ENCODE measurements at places on chromosomes 2 and 18.

- DNase-seq = no peak
Observed at GRCh38 chr2:148756292-148756975, 111.9 kb downstream of the EPC2 start.

- no peak for DNase-seq
Observed at GRCh38 chr2:188494906-188495305, 203.2 kb downstream of the GULP1 start.

GRCh38 chr2:40256649-40257048, 195.2 kb downstream of the SLC8A1 start:
- DNase-seq = no peak

DNA sequence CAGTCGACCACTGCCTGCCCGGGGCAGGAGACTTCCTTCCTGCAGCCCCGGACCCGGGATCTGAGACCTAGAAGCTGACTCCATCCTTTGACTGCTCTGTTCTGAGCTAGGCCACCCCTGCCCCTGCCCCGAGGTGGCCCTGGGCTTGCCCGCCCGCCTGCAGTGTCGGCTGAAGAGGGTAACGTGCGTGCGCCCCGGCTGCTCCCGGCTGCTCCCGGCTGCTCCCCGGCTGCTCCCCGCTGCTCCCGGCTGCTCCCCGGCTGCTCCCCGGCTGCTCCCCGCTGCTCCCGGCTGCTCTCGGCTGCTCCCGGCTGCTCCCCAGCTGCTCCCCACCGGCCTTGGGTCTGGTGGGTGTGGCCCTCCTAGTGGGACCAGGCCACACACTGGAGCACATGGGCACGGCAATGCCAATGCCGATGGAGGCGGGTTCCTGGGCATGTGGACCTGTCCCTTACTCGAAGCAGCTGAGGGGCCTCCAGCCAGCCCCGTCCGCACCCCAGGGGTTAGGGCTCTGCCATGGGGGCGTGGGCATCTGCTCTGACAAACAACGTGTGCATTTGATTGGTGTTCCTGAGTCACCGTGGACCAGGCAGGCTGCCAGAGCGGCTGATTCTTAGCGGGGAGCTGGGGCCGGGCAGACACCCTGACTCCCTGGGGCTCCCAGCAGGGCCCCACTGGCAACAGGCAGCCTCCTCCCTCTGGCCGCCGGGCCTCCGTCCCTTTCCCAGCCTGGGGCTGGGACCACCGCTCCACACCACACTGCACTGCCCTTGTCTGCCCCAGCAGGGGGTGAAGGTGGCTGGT, 2.0 kb upstream of the GAL3ST2 start:
- DNase-seq = no peak

DNA sequence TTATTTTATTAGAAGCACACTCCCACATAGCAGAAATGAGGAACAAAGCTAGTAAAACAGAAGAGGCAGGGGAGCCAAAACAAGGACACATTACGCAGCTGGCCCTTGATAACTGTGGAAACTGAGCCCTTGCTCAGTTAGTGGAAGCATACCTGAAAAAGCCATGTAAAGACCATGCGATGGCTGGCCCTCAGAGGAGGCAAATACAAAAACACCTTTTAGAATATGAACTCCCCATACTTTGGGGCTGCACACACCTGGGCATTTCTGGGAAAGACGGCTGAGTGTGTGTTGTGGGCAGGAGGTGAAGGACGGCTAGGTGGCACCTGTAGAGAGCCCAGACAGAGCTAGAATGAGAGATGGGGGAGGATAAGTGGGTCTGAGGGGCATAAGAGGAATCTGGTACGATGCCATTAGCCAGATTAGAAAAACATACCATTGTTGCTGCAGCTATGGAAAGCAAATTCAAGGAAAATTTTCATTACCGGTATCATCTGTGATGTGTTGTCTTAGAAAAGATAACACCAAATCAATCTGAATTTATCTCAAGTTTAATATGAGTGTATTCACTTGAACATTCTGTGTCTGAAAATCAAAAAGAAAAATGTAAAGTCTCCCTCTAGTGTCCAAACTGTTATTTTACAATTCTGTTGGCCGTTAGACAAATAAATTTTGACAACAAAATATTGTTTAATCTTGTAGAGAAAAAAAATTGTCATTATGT, 45.2 kb upstream of the SULT1C3 start:
- no peak for DNase-seq

DNA sequence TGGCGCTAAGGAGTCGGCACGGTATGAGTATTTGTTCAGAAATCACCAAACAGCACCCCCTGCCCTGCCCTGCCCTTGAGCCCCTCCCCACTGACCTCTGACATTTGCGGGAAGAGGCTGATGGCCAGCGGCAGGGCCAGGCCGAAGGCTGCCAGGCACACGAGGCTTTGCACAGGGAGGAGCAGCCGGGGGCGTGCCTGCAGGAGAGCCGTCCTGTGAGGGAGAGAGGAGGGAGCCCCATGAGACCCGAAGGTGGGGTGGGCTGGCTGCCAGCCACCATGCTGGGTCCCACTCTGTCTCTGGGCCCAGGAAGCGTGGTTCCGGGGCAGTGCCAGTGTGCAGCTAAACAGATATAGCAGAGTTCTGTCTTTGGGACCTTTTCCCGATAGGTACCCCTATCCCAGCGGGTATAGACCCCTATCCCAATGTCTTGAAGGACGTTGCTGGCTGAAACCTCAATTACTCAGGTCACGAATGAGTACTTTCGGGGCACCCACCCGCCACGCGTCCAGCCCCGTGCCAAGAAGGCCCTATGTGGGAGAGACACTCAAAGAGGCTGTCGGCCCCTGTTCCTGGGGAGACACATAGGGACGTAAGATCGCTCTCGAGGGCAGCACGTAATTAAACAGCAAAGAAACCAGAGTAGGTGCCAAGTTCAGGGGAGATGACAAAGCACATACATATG, 43.9 kb downstream of the EMX1 start:
- no peak for DNase-seq

GRCh38 chr18:35114305-35114704, 73.1 kb downstream of the MAPRE2 start:
- no peak for DNase-seq

DNA sequence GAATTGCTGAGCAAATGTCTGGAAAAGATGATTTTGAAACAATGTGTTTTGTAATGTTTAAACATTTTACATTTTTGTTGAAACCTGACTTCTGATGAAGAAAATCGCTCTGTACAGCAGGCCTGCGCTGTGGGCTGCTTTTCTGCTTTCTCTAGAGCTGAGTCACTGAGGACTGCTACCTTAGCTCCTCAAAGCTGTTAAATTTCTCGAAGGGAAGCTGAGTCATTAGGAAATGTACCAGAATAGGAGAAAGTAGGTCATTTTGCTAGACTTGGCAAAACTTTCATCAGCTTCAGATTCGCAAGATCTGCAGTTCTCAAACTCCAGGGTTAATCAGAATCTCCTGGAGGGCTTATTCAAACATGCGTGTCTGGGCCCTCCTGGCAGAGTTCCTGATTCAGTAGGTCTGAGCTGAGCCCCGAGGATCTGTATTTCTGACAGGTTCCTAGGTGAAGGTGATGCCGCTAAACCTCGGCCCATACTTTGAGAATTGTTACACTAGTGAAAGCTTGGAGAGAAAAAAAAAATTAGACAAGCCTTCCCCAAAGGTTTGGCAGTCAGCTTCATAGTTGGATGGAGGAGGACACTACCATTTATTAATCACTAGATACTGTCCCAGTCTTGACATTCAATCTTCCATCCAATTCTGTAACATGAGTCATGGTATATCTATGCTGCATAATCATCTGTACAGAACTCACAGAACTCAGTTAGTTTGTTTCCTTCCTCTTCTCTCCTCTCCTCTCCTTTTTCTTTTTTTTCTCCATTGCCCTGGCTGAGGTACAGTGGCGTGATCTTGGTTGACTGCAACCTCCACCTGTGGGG, 297.6 kb downstream of the PARD3B start:
- DNase-seq = no peak

DNA sequence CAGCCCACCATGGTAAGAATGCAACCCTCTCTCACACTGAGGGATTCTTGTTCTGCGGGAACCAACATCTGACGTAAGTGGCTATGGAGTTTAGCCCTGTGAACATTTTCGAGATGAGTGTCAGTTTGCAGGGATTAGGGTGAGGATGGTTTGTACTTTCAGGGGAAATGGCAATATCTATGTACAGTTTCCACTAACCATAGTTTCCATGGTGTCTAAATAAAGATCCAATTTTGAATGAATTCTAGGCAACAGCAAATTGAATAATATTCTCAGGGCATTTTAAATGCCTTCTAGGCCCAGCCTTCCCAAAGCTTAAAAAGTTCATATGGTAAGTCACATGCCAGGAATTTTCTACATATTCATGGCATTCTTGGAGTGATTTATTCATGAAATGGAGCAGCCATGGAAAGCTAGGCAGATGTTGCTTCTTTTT, 105.4 kb upstream of the MMADHC start:
- DNase-seq = no peak

DNA sequence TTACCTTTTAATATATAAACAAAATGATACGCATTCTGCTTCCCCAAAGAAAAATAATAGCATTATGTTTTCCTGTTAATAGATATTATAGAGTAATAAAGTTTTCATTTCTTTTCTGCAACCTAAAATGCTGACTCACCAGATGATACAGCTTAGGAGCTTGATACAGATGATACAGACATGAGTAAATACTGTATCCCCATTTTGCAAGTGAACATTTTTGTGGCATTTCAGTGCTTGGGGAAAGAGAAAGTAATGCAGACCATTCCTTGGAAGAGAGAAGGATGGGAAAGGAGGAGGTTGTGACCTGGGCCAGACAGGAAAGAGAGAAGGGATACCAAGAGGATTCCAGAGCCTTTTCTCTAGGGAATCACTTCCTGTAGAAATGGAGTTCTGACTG, 97.5 kb upstream of the FSHR start:
- DNase-seq = no peak

DNA sequence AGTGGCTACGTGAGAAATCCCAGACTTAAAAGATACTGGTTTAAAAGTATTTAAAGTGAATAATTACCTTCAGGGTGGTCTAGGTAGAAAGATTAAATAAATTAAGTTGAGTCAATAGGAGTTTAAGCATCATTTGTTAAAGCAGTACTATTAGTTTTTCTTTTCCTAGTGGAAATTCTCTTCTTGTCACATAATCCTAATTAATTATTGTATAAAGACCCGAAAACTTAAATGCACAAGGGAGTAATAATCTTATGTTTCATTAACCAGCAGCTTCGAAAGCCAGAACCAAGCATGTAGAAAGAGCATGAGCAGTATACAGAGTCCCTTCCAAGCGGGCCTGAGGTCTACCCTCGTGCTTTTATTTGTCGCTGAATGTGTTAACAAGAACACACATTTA, 90.2 kb upstream of the SKOR2 start:
- no peak for DNase-seq

GRCh38 chr2:185526161-185526560, 212.4 kb upstream of the FSIP2 start:
- DNase-seq = no peak

- DNase-seq = no peak
Observed at GRCh38 chr18:9495916-9496705, 20.8 kb downstream of the RALBP1 start.

DNA sequence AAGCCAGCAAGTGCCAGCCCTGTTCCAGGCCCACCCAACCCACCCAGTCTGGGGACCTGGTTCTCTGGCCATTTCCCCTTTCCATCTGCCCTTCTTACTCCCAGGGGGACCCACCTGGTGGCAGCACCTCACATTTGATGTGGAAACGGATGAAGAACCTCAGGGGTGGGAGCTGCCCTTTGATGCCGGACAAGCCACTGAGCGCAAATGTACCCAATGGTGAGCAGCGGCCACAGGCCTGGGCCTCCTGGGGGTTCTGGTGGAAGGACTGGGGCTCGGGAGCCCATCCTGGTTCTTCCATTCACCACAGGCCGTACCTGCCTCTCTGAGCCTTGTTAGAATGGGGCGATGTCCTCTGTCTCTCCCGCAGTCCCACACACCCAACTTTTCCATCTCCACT, 84.7 kb downstream of the EPAS1 start:
- no peak for DNase-seq

DNA sequence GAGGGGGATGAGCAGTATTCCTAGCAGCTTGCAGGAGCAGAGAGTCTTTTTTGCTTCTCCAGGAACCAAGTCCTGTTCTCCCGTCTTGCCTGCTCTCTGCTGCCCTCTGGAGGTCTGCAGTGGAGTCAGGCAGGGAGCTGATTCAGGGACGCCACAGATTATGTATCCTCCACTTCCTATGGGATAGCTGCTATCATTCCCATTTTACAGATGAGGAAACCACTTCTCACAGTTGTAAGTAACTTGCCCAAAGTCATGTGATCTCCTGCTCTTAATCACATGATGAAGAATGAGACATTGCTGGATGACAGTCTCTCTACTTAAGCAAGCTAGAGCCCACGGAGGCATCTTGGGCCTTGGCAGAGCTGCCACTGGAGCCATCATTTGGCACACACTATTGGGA, 8.3 kb downstream of the SLC4A5 start:
- peak; percentile 35 for DNase-seq

- no peak for DNase-seq
Observed at GRCh38 chr2:214135966-214136365, 274.9 kb upstream of the VWC2L start.

- no peak for DNase-seq
Observed at GRCh38 chr2:134982603-134983002, 64.0 kb downstream of the CCNT2 start.

DNA sequence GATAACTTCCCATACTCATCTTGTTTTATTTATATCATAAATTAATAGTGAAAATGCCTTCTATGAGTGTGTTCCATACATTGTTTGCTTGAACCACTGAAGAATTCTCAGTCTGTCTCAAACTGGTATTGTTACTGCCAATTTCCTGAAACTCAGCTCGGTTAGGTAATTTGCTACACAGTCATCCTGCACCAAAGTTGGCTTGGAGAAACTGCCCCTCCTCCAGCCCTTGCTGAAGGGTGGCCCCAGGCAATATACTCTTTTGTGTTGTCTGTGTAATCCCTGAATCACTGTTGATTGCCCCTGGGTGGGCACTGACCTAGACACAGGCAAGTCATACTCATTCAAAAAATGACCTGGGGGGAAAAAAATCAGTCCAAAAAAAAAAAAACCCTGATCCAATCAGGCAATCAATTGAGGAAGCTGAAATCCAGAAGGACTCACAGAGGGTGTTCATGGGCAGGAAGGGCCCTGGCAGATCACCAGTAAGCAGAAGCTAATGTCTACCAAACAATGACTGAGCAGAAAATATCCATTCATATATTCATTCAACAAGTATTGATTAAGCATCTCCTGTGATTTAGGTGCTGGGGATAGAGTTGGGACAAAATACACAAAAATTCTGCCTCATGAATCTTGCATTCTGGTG, 3.8 kb upstream of the SESTD1 start:
- no peak for DNase-seq

DNA sequence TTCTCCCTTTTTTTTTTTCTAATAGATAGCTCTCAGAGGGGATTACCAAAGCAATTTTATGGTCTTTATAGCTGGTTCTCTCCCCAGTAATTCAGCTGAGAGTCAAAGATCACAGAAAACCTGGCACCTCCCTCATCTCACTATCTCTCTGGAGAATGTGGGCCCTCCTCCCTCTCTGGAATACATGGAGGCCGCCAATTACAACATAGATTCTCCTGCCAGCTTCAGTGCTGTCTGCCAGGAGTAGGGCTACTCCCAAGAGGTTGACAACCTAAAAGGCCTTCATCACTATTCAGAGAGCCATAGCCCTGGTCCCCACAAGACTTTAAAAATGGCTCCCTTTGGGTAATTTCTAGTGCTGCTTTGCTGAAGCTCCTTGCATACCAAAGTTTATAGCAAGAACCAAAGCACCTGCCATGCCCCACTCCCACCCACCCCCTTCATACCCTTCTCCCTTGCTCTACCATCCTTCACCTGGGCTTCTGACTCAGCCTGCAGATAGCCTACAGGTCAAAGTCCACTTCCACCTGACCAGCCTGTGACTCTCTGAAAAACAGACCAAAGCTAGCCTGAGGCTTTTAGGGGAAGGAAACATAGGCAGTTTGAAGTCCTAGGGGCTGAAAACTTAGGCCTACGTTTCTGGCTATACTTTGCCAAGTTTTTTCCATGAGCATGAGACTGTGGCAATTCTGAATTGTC, 472.3 kb downstream of the TNS1 start:
- DNase-seq = no peak
